SK-N-SH treated with all-trans-retinoic acid at 6 μM for 48 hours (cell line): ENCODE measurements at places on chromosomes 3 and 15.

DNA sequence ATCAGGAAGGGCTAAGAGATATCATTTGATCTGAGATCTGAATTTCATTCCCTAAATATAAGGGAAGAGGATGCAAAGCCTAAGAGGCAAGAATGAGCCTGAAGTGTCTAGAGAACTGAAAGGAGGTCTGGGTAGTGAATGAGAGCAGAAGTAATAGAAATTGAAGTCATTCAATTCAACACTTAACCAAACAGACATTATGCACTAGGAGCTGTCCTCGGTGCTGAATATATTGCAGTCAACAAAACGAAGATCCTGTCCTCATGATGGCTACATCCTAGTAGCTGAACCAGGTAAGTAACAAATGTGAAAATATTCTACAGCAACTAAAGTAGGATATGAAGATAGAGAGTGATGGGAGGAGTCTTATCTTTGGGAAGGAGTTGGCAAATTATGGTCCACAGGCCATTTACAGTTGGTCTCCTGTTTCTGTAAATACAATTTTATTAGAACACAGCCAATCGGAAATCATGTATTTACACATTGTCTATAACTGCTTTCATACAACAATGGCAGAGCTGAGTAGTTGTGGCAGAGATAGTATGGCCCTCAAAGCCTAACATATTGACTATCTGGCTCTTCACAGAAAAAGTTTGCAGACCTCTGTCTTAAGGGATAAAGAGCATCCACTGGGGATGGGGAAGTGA is 192.9 kb upstream of the CADPS start:
- peak; percentile 61 for ATAC-seq

DNA sequence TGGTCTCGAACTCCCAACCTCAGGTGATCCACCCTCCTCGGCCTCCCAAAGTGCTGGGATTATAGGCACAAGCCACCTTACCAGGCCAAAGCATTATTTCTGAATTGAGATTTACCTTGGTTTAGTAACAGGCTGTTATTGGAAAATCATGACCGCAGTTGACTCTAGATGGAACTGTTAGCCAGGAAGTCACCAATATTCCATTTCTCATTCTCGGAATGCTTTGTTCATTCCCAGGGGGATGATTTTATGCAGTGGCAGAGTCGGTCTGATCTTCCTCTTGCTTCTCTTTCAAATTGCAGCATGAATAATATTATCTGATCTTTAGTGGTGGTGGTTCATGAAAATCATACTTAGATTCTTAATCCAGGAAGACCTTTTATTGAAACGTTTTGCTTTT is 195.5 kb upstream of the MBNL1 start:
- peak; percentile 58; the same call in 2 of the 3 replicates for ATAC-seq

DNA sequence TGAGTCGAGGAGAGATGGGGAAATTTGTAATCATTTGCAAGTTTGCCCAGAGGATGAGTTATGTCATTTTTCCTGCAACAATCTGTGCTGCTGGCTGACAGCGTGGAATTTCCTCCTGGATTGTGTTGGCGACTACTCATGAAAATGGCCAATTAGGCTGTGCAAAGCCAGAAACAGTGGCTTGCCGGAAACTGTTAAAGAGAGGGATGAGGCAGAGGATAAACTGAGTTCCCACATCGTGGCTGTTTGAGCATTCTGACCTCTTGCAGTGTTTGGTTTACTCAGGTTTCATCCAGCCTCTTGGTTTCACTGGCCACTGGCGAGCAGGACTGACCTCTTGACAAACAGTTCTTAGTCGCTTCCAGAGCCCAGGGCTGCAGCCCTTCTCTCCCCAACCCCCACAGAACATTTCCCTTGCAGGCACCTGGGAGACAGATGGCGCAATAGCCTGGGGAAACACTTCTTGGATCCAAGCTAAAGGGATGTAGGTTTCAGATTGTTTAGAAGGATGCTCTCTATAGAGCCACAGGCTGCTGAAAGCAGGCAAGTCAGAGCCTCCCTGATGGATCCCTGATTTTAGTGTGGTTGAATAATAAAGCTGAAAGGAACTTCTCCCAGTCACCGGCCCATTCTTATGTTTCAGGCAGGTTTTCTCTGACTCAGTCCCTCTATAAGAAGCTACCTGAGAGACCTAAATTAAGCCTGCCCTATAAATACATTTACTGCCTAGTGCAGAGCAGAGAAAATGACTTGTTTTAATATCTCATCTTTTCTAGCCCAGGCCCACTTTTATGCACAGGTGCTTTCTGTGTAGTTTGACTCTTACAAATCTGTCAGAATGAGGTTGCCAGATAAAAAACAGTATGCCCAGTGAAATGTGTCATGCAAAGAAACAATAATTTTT is 92.8 kb upstream of the UBE2E1 start:
- peak; percentile 90 for ATAC-seq

DNA sequence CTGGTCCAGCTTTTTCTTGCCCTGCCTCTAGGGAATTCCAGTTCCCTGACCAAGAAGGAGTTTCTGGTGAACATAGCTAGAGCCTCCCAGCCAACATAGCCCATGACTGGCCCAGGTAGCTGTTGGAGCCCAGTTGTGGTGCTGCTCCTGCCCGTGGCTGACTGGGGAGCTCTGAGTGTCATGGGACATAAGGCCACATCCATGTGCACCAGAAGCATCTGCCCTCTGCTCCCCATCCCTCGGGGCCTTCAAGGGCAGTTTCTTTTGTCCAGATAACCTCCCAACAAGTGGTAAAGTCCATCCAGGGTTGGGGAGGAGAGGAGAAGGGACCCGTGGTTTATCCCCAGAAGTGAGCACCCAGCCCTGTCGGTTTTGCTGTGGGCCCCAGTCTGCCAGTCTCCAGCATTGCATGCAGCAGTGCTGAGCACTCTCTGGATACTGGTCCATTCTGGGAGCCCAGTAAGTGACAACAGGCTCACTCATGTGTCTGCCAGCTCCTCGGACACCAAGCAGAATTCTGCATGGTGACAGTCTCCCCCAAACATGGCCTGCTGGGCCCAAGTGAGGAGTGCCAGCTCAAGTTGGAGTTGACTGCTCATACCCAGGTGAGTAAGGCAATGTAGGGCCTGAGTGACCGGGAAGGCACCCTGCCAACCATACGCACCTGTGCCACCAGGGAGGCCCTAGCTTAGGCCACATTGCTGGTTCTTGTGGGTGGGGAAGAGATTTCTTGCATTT is 28.8 kb downstream of the ACAA1 start:
- ATAC-seq, result no peak

GRCh38 chr15:33008284-33008995 is 186.1 kb downstream of the FMN1 start:
- ATAC-seq, result peak; percentile 63

DNA sequence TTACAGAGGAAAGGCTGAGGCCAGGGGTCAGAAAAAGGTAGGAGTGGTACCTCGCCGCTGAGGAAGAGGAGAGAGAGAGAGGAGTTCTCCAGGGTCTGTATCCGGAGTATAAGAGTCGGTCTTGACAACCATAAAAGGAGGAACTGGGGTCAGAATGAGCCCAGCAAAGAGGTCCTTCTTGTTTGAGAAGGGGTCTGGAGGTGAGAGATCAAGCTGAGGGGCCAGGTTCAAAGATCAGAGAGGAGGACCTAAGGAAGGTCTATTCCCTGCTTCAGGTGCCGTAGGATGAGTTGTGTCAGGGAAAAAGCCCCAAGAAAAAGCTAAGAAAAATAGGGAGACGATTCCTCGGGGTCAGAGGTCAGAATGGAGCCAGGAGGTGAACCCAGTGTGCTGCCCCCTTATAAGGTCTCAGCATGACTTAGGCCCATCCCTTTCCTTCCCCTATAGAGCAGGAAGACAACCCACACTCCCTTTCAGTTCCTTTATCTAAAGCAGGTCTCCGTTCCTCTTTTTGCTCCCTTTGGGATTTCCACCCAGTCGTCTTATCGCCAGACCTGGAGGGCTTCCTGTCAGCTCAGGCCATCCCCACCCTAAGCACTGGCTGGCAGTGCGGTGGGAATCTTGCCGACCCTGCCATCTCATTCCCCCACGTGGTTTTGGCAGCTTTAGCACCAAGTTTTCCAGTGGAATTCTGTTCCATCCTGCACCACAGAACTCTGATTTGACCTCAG is 651 bp downstream of the MTMR14 start:
- peak; percentile 5; the same call in 1 of the 3 replicates for ATAC-seq

DNA sequence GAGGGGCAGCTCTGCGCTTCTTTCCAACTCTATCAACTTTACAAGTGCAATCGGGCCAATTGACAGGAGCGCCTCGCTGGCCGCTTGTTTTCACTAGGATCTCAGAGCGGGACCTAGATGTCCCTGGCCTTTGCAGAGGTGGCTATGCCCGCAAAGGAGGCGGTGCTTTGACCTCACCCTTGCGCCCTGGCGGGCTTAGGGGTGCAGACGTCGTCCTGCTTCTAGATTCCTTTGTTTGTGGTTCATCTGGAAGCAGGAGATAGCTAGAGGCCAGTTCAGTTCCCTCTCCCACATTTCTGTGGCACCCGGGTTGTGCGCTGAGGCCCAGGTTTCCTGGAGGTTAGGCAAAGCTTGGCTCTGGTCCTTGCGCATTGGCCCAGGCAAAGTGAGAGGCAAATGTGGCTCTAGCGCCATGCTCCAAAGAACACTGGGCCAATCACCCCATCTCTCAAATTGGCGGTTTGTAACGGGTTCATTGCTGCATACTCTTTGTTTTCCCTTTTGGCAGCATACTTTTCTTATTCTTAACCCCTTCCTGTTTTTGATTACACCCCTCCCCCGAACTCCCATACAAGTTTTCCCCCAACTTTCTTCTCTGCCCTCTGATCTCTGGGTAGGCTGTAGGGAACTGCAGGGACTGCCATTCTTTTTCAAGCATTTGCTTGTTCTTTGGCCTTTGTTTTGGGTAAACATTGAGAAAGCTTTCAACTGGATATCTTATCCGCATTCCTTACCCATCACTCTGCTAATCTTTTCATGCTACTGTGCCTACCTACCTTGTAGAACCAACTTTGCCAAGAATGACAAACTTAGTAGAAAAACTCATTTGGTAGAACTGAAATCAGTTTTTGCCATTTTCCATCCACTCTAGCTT is 1.4 kb downstream of the PPM1L start:
- ATAC-seq, result no peak

DNA sequence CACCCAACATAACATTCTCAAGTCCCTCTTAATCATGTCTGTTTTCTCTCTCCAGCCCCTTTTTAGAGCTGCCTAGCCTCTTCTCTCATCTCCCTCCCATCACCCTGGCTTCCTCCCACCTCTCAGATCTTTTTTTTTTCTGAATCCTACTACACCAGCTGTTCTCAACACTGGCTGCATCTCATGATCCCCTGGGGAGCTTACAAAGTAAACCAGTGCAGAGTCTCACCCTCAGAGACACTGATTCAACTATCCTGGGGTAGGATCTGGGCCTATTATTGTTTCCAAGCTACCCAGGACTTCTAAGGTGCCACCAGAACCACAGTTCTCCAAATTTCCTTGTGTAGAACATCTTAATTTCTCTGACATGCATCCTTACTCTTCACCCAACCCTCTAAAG is 50.3 kb upstream of the ACAN start:
- ATAC-seq, result no peak

- ATAC-seq, result peak; percentile 48
These were observed 44.1 kb downstream of the TNIK start for GRCh38 chr3:171416061-171416460.

DNA sequence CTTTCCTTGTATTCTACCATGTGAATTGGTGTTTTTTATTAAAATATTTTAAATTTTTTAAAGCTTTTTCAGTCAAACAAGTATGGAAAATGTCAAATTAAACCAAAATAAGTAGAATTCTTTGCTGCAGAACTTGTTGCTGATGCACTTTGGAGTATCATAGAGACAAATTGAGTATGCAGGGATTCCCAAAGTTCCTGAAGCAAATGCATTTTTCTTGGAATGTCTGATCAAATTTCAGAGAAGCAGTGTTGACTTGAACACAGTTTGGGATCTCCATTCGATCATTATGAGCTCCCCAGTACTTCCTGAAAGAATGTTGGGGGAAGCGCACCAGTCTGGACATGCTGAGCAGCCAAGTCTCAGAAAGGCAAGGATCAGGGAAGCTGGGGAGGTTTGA is 517.8 kb upstream of the CFAP20DC start:
- ATAC-seq, result peak; percentile 32; the same call in 2 of the 3 replicates

DNA sequence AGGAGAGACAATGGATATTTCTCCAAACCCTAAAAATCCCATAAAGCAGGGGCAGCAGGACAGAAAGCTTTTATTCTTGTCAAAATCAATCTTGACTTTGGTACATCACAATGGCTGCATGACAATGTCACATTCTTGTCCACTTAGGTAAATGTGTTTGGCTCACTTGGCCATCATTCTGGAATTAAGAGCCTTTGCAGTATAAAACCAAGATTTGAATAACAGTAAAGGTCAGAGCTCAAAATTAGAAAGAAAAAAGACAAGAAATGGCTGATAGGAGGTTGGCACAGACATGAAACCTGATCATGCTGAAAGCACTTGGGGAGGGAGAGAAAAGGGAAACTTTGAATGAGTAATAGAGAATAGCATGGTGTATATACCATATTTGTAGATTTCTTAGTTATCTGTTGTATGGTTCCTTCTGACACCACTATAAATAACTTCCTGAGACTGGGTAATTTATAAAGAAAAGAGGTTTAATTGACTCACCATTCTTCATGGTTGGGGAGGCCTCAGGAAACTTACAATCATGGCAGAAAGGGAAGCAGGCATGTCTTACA is 158.5 kb upstream of the SGO1 start:
- ATAC-seq, result no peak

GRCh38 chr3:171804618-171805389 is 5.5 kb downstream of the PLD1 start:
- no peak for ATAC-seq

DNA sequence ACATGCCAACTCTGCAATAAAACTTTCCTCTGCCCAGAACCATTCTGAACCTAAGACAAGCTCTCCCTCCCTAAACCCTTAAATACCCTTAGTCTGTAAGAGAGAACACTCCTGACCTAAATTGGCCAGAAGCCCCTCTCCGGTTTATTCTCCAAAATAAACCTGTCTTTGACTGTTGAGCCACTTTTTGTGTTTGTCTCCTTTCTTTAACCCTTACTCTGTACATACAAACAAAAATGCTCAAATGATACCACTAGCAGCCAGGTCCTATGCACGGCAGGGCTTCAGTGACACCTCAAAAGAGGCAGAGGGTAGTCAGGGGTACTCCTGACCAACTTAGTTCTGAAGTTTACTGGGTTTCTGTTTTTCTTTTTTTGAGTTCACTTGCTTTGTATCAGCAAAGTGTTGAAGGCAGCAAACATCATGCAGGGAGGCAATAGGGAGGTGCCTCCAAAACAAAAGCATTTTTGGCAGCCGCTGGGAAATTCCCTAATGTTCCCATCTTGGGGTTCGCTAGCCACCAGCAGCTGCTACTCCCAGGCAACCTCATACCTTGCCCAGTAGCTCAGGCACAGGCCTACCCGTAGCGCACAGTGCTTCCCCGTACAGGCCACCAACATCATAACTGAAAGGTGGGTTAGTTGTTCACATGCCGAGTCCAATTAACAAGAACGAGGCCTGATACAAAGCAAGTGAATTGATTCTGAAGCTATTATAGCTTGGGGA is 62.9 kb upstream of the GCNT3 start:
- peak; percentile 40; the same call in 1 of the 3 replicates for ATAC-seq

GRCh38 chr15:77021803-77022381 is 27.0 kb downstream of the PSTPIP1 start:
- ATAC-seq, result peak; percentile 35
